ENCODE measurements at places on chromosomes 4 and X.

- no peak for DNase-seq
Observed at GRCh38 chr4:170772429-170772828, 682.7 kb upstream of the AADAT start.

GRCh38 chrX:120302434-120302833 is 8.8 kb downstream of the TMEM255A start:
- no peak for DNase-seq

DNA sequence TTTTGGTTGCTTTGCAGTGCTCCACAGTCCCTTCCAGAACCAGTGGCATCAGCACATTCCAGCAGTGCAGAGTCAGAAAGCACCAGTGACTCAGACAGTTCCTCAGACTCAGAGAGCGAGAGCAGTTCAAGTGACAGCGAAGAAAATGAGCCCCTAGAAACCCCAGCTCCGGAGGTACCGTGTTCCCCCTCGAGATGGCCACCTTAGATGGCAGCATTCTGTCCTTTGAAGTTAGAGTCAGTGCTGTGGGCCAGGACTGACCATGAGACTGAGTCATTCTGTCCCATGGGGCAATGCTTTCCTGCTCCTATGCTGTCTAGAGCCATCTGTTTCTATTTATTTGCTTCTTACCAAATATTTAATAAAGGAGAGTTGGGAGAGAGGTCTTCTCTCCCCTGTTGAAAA is 112.3 kb downstream of the KLHL8 start:
- DNase-seq: no peak

- peak; percentile 17 for DNase-seq
Observed at GRCh38 chr4:22237155-22237751, 278.6 kb downstream of the ADGRA3 start.

DNA sequence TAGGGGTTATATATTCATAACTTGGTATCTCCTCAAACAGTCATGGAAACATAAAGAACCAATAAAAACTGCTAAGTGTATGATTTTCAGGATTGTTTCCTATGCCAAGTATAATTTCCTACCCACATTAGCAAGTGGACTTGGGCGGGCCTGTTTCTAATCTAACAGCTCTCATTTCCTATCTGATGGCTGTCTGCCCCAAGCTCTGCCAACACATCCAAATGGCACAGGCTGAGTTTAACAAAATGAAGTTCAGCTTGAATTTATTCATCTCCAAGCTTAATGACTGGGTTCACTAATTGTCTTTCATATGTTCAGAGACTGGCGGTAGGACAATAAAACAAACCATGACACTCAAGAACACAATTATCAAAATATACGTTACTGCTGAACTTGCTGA is 55.5 kb upstream of the S100G start:
- no peak for DNase-seq

GRCh38 chrX:57519578-57520118 is 72.2 kb upstream of the ZXDB start:
- no peak for DNase-seq

- no peak for DNase-seq
Observed at GRCh38 chrX:110987292-110987691, 108.7 kb upstream of the PAK3 start.

- DNase-seq: peak; percentile 22
Observed at GRCh38 chr4:164731827-164732474, 22.0 kb upstream of the SMIM31 start.

GRCh38 chrX:7102119-7102518 is 45.4 kb upstream of the STS start:
- DNase-seq: no peak

- DNase-seq: no peak
Observed at GRCh38 chr4:168731706-168732414, 235.0 kb downstream of the PALLD start.

DNA sequence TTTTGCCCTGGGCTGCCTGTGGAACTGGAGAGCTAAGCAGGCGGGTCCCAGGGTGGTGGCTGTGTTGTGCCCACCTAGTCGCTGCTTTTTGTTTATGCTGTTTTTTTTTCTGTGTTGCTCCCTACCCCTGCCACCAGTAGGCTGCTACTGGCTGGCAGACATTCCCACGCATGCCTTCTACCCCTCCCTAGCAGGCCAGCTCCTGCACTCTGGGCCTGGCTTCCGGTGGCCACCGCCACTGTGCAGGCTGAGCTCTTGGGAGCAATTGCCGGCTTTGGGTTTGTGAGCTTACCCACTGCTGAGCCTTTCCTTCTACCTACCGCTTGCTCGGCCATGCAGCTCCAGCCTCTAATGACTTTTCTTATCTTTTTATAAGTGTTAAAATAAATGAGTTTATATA is 57.6 kb downstream of the RBM46 start:
- DNase-seq: no peak

DNA sequence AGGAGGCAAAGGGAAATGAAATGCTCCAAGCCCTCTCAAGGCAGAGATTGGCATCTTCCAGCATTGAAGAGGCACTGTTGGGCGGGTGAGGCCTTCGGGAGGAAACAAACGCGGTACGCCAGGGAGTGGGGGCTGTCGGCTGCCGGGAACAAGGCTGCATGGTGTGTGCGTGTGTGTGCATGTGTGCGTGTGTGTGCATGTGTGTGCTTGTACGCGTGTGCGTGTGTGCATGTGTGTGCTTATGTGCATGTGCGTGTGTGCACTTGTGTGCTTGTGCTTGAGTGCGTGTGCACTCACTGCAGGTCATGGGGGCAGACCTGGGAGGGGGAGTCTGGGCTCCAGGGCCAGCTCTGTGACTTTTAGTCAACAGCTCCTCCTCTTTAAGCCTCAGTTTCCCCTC is 113.6 kb upstream of the ADRA2C start:
- DNase-seq: no peak

- no peak for DNase-seq
Observed at GRCh38 chr4:78332976-78333375, 218.6 kb upstream of the ANXA3 start.

DNA sequence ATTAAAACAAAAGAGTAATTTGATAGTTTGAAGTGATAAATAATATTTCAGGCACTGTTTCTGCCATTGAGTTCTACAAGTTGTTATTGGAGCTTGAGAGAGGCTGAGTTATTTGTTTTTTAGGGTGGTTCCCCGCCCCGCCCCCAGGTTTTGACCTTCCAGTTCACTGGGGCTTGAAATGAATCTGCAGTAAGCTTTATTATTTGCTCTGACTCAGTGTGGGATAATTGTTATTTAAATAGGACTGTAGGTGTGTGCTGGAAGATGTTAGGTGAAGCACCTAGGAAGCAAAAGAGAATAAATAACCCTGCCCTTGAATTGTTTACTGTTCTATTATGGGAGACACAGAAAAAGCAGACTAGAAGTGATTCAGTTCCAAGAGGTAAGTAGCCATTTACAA is 81.2 kb upstream of the KCNIP4 start:
- no peak for DNase-seq

DNA sequence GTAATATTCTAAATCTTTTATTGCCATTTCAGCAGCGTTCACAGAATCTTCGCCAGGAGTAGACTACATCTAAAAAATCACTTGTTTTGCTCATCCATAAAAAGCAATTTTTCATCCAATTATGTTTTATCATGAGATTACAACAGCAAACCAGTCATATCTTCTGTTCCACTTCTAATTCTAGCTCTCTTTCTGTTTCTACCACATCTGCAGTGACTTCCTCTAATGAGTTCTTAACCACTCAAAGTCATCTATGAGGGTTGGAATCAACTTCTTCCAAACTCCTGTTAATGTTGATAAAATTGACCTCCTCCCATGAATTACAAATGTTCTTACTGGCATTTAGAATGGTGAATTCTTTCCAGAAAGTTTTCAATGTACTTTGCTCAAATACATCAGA is 174.4 kb upstream of the BRWD3 start:
- no peak for DNase-seq

GRCh38 chr4:154231806-154232478 is 259.7 kb downstream of the DCHS2 start:
- no peak for DNase-seq

DNA sequence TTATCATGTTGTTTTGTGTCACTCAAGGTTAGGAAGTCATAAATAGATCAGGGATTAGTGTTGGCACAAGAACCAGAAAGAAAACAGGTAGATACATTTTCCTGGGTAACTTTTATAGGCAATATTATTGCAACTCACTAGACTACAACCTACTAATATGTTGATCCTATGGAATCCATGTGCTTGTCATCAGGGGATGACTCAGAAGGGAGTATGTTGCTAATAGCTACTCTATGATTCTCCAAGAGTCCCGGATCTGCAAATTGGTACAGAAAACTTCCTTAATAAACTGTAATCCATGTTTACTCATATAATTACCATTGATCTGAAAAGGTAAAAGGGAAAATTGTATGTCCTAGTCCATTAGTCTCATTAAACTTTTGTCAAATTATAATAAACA is 11.7 kb upstream of the GNRHR start:
- no peak for DNase-seq

- no peak for DNase-seq
Observed at GRCh38 chr4:149296503-149296902, 519.1 kb downstream of the IQCM start.

Measured in activated CD4-positive, alpha-beta T cell treated with anti-CD3 and anti-CD28 coated beads, Interleukin-2, amount 50 U/mL, for 24 hours (primary cell).